ENCODE measurements at places on chromosomes 13 and 19.

GRCh38 chr19:33622505-33622808 is 704 bp downstream of the CHST8 start:
- DNase-seq, result no peak

DNA sequence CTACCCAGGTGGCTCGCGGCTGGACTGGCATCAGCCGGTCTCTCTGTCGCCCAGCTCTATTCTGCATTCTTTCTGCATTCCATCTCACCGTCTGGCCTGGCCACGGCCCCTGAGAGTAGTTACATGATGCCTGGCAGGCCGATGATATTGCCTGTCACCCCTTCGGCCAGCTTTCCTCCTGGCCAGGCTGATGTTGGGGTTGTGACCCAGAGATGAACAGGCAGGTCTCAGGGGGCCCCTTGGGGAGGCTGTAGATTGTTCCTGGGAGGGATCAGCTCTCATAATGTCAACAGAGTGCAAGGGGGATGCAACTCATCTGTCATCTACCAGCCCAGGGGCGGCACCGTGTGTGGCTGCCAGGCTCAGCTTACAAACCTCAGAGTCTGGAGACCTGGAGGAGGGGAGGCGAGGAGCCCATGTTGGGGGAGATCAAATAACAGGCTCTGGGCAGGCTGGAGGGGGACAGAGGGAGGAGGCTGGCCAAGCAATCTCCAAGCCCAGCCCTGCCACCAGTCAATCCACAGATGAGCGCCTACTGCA is 13.6 kb upstream of the FBXO17 start:
- peak; percentile 9 for DNase-seq

GRCh38 chr19:24033963-24034342 is 53.0 kb upstream of the ZNF254 start:
- peak; percentile 71 for DNase-seq

DNA sequence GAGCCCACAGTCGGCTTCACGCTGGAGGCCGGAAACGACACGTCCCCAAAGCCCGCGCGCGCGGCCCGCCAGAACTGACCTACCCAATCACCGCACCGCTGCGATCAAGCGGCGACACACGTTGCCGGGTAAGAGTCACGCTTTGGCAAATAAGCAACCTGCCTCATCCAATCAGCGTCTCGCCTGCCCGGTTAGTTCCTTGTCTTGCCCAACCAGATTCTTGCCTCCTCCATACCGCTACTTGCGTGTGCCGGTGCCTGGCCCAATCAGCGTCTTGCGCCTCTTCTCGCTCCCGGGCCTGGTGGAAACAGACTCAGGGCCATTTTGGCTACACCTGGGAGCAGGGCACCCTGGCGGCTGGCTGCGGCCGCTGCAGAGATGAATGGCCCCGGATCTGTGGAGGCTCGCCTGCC is 11.6 kb upstream of the ZNF544 start:
- no peak for DNase-seq

GRCh38 chr19:1457031-1457739 is 7.3 kb downstream of the APC2 start:
- DNase-seq, result peak; percentile 40

DNA sequence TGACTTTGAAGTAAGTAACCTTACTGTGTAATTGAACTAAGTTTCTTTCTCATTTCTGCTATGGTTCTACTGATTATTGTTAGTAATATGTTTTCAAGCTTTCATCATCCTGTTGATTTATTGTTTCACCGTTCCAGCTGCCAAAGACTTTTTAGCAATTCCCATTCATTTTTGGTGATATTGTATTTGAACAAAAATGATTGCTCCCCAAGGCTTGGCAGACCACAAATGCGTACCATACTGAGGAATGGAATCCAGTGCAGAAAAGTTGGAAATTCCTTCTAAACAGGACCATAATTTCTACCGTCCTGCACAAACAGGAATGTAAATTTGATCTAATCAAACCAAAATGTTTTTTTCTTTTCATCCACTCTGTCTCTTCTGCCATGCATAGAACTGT is 10.7 kb downstream of the EPSTI1 start:
- DNase-seq, result peak; percentile 18

DNA sequence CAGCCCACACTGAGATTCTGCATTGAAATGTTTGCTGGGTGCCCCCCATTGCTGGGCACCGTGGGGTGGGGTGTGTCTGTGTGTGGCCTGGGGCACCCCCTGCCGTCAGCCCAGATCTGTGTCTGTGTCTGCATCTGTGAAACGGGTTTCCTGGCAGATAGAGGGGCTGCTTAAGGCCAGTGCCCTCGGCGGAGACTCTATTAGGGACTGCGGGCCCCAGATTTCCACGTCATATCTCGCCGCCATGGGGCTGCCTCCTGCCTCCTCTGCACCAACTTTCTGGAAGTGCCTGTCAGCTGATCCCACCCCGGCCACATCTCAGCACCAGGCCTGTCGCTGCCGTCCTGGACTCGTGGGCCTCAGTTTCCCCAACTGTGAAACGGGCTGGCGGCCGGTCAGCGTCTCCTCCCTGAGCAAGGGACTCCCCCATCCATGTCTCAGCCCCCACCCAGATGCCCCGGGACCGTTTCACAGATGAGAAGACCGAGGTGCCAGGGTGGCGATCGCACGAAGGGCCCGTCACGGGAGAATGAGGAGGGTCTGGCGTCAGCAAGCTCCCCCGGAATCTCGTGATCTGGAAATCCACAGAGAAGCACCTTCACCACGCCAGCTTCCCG is 21.4 kb downstream of the ARID3A start:
- no peak for DNase-seq

DNA sequence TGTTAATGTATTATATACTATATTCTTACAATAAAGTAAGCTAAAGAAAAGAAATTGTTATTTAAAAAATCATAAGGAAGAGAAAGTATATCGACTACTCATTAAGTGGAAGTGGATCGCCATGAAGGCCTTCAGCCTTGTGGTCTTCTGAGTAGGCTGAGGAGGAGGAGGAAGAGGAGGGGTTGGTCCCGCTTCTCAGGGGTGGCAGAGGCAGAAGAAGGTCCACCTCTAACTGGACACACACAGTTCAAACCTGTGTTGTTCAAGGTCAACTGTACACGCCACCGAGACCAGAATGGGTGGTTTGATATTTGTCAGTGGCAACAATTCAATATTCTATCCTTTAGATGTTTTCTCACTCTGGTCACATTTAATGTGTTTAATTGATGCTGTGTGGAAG is 67.2 kb downstream of the ALOX5AP start:
- no peak for DNase-seq

Data from ELR (cell line).